ENCODE measurements at places on chromosomes 13 and 19.

- DNase-seq, result no peak
These were observed 9.9 kb upstream of the SPART start for GRCh38 chr13:36356058-36356457.

DNA sequence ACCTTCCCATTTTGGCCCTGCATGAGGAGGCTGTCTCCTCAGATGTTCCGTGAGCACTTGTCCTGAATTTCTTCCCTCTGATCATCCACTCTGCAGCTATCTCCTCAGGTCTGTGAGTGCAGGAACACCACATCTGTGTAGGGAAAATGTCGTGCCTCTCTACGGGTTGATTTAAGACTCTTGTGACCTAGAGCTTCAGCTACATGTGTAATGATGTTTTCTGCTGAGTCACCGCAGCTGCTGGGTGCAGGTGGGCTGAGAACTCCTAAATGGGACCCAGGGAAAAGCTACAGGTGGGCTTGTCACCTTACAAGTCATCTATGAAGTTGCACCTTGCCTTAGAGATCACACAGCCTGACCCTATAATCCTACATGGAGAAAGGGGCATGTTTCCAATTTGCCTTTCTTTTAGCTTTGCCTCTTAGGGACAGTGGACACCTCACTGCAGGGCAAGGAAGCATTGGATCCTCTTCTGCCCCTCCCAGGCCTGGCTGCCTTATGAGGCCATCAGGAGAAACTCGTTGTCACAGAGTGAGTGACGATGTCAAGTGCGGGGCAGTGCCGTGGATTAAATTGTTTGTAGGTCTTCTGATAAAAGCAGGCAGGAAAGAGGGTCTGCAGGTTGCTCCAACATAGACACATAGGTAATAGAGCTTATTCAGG lies 122.3 kb downstream of the DNAJC15 start:
- DNase-seq, result no peak

GRCh38 chr13:29131881-29132668 lies 311.9 kb downstream of the MTUS2 start:
- DNase-seq, result no peak

GRCh38 chr13:44158881-44159632 lies 214.6 kb upstream of the SERP2 start:
- DNase-seq, result no peak

GRCh38 chr19:47813995-47814328 lies 7.8 kb upstream of the CRX start:
- no peak for DNase-seq
